ENCODE measurements at places on chromosomes 4 and X.
A peak's percentile ranks its signal among the peaks of the same experiment; 100 is the strongest.

DNA sequence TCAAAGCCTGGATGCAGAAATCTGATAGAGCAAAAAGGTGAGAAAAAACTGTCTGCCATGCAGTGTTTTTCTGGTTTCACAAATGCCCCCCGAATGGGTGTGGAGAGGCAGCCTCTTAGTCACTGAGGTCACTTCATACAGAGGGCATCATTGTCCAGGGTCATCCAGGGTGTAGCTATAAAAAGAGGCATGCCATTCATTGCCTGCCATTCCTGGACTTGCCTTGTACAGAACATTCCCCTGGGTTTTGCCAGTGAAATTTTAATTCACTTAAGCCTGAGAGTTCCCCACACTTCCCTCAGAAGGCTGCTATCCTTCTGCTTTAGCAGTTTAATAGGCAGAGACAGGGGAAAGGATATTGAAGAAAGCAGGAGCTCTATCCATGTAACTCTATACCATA lies 230.3 kb downstream of the UNC5C start:
- DNase-seq = no peak

DNA sequence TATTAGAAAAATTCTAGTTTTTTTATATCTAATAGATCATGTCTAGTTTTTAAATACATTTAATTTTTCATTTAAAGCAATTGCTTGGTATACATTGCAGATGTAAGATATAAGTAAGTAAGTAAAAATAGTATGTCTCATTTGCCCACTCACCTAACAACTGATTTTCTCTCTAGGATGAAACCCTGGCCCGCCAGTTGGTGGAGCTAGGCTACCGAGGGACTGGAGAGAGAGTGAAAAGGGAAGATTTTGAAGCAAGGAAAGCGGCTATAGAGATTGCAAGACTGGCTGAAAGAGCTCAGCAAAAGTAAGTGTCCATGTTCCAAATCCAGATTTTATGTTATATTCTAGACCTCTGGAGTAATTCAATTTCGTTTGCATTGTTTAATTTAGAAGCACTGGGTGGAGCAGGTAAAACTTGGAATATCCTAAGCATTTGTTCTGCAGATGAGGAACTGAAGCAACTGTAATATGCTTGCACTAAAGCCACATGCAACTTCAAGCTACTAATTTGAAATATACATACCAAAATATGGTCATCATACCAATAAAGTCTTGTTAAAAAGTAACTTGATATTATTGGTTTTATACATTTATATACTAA lies 27.1 kb downstream of the CFAP299 start:
- DNase-seq = peak; percentile 18

DNA sequence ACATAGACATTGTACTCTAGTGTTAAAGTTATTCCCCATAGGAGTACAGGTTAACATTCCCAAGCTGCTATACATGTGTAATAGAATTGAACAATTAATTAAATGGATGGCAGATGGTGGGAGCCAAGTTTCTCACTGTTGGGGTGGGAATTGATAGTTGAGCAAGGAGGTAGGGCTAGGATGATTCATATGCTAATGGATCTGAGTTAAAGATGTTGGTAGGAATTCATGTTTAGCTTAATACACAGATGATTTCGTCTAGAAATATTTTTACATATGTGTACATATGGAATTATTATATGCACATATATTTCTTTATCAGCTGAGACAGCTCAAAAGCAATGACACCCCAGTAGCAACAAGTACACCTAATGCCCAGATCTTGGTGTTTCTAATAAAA lies 26.1 kb upstream of the PAPSS1 start:
- DNase-seq = no peak

- DNase-seq = no peak
Observed at GRCh38 chr4:149102765-149103164, 660.6 kb upstream of the NR3C2 start.

DNA sequence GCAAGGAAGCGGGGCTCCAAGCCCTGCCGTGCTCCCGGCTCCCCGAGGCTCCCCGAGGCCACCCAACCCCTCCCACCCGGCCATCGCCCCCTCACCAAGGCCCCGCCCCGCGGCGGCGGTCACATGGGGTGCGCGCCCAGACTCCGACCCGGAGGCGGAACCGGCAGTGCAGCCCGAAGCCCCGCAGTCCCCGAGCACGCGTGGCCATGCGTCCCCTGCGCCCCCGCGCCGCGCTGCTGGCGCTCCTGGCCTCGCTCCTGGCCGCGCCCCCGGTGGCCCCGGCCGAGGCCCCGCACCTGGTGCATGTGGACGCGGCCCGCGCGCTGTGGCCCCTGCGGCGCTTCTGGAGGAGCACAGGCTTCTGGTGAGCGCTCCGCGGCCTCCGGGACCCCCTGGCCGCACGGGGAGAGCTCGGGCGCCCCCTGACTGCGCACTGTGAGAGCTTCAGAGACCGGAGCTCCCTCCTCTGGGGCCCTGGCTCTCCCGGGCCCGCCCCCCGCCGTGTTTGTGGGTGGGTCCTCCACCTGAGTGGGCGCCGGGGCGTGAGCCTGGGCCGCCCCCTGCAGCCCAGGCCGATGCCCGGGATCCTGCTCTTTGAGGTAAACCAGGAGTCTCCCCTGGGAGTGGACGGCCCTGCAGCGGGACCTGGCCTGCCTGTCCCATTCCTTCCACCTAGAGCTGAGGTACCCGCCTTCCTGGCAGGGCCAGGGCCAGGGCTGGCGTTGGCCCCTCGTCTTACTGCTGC lies at the start of gene IDUA:
Gene IDUA (plus strand): TSS at position 166 of the 745 bp plus-strand sequence. CDS start 41 bp downstream, at position 207.
- peak; percentile 70 for DNase-seq

Data from stimulated activated CD4-positive, alpha-beta T cell treated with anti-CD3 and anti-CD28 coated beads, Interleukin-12 subunit alpha, Interleukin-12 subunit beta, amount 100 ng/mL, for 48 hours (primary cell).